ENCODE measurements at places on chromosomes 3 and 15.

GRCh38 chr3:123758081-123758564 lies 126.0 kb downstream of the MYLK start:
- no peak for DNase-seq

GRCh38 chr15:71883447-71883846 lies 73.1 kb downstream of the NR2E3 start:
- DNase-seq, result no peak

- no peak for DNase-seq
These were observed 116.4 kb upstream of the RGMA start for GRCh38 chr15:93205413-93205812.

- DNase-seq, result no peak
These were observed 35.2 kb upstream of the PRICKLE2 start for GRCh38 chr3:64260431-64260830.

DNA sequence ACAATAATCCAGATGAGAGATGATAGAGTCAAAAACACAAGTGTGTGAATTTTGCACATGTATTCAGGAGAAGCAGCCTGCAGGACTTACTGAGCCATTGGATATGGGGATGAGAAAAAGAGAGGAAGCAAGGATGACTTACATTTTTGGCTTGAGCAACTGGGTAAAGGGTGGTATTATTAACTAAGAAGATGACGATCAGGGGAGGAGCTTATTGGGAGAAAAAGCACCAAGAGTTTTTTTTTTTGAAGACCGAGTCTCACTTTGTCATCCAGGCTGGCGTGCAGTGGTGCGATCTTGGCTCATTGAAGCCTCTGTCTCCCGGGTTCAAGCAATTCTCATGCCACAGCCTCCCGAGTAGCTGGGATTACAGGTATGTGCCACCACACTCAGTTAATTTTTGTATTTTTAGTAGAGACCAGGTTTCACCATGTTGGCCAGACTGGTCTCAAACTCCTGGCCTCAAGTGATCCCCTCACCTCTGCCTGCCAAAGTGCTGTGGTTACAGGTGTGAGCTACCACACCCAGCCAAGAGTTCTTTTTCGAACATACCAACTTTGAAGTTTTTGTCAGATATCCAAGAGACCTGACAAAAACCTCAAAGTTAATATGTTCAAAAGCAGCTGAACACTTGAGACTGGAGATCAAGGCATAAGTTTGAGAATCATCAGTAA lies 14.8 kb upstream of the SH3BP5 start:
- DNase-seq, result no peak

Measured in NCI-H1048 (cell line).